GM13977 (cell line): ENCODE measurements at places on chromosomes 16 and 17.

DNA sequence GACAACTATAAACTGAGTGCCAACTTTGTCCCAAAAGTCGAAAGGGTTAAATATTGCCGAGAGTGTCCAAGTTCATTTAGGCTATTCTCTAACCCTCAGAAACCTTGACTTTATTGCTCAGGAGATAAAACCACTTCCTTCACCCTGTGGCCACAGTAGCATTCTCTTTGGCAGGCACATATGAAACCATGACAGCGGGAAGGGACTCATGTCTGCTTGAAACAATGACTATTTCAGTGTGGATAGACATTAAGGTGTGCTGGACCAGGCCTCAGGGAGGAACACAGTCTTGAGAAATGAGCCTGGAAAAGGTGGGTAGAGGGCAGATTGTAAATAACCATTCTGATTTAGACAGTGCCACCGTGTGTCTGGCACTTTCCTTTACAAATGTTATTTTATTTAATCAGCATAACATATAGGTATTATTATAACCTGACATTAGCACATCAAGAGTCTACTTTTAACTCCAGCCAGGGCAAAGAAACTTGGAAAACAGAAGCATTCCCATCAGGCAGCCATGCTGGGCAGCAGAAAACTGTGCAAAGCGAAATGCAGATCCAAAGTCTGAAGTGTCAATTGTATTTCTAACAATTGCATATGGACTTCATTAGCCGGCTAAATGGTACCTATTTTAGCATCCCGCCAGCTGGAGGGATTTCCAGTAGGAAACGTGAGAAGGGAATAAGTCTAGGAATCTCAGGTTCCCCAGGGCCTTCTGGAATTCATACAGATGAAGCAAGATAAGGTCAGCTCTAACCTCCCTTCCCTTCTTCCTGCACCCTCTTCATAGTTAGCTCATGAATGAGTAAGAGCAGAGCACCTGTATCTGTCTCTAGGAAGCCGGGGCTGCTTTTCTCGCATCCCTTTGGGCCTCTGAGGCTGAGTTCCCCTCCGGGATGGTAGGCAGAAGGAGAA lies 212.8 kb upstream of the ELAC2 start:
- no peak for DNase-seq

DNA sequence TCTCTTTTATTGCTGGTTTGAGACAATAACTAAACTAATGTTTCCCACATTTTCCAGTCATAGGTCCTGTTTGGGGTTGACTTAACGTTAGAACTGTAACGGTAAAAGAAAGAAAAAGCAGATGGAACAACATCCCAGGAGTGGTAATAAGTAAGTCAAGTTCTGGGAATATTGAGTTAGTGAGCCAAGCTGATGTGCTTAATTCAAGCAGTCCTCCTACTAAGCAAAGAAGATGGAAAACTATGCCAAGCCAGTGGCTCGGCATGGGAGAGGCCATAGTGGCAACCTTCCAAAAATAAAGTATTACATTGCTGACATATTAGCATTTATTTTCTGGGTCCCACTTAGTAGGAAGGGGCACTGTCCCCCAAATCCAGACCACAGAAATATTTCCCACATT lies 161.7 kb upstream of the CDH5 start:
- no peak for DNase-seq

- no peak for DNase-seq
These were observed 354.8 kb downstream of the SEC14L1 start for GRCh38 chr17:77495575-77495974.

DNA sequence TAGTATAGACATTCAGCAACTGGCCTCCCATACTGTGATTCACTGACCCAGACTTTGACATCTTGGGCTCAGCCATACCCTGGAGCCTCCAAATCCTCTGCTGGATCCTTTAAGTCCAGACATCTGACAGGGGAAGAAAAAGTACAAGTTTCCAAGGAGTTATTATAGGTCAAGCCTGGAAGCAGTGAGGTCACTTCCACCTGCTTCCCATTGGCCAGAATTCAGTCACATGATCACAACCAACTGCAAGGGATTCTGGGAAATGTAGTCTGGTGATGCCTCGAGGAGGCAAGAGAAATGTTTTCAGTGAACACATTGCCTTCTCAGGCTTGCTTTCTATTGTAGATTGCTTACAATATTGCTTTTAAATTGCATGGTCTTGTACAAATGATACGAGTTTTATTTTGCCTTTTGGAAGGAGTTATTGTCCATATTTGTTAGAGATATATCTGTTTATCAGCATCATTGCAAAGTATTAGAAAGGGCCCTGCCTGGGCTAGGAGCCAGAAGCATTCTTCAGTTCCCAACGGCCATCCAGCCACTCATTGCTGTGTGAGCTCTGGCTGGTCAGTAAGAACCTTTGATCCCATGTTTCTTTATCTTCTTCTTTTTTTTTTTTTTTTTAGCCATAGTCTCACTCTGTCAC lies 696.9 kb downstream of the WWOX start:
- no peak for DNase-seq

- DNase-seq = no peak
These were observed 37.8 kb upstream of the ADGRG1 start for GRCh38 chr16:57590654-57591085.

GRCh38 chr16:23514381-23515152 lies 4.3 kb upstream of the GGA2 start:
- no peak for DNase-seq

GRCh38 chr17:8793649-8794048 lies 5.5 kb downstream of the MFSD6L start:
- no peak for DNase-seq

GRCh38 chr16:82835487-82836155 lies 208.9 kb downstream of the CDH13 start:
- DNase-seq = no peak

DNA sequence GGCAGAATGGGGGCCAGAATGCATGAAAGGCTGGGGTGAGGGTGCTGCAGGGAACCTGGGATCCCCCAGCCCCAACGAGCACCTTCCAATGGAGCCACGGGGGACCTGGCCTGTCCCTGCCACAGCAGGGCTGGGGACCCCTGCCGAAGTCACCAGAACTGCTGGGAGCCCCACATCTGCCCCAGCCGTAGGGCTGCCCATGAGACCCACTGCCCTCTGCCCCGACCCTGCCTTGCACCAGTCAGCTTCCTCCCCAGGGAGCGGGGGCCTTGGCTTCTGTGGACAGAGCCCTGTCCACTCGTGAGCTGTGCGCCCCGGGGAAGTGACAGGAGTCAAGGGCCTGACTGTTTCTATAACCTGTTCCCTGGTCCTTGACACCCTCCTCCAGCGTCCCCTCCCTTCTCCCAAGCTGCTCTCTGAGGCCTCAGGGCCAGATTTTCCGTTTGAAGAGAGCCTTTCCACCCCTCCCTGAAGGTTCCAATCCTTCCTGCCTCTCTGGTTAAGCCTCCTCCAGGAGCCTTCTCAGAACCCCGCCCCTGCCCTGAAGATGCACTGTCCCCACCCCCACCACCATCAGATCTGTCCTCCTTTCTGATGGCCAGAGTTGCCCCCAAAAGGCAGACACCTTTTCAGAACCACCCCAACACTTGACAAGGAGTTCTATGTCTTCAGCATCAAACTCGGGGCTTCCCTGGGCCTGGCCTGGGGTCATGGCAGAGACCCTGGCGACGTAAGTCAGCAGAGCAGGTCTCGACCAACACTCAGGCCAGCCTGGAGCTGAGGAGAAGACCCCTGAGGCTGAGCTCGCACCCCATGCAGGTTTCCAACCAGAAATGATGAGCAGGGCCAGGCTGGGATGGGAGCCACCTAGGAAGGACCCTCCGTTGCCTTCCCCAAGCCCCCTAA lies 10.7 kb upstream of the PRR29 start:
- DNase-seq = no peak

- DNase-seq = no peak
These were observed 17.7 kb downstream of the CARD14 start for GRCh38 chr17:80187515-80187941.

GRCh38 chr17:17503566-17504130 lies 7.5 kb upstream of the RASD1 start:
- DNase-seq = no peak

GRCh38 chr17:18970582-18971480 lies 18.9 kb downstream of the SLC5A10 start:
- DNase-seq = no peak

DNA sequence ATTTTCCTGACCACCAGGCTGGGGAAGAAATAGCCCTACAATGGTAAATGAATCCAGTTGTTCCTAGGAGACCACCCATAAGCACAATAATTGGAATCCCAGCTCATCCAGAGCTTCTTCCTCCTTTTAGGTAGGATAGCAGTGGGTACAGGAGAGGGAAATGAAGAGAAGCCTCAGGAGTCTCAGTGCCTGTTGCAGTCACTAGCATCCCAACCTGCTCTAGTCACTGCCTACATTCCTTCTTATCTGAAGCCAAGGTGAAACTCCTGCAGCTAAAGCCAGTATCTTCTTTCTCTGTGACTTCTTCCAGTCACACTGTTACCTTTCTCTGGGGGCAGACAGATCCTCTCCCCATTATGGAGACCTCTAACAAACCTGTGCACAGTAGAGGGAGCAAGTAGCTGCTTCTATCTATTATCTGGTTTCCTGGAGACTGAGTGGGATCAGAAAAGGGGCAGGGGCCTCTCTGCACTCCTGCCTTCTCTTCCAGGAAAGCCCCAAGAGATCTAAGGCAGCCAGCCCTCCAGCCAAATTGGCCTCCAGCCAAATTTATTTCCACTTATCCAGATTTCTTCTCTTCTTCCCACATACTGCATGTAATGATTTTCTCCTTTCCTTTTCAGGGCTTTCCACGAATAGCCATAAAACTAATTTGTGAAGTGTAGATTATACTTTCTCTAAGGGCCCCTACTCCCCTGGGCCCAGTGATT lies 85.5 kb downstream of the SSH2 start:
- DNase-seq = no peak

DNA sequence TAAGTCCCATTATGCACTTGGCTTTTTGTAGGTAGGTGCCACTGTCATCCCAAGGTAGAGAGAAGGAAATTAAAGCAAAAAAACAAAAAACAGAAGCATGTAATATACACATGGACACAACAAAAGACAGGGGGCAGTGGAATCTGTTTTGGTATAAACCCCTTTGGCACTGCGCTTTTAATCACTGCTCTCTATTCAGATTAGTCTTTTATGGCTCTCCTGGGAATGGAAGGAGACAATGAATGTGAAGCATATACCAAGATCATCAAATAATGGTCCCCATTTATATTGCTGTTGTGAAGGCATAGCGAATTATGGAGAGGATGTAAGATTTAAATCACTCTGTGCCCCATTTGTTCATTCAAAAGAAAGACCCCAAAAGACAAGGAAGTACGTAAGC lies 17.4 kb downstream of the CDH11 start:
- DNase-seq = no peak

GRCh38 chr17:19442731-19443130 lies 31.7 kb downstream of the RNF112 start:
- no peak for DNase-seq

- no peak for DNase-seq
These were observed 13.8 kb upstream of the MTSS2 start for GRCh38 chr16:70699696-70700095.

DNA sequence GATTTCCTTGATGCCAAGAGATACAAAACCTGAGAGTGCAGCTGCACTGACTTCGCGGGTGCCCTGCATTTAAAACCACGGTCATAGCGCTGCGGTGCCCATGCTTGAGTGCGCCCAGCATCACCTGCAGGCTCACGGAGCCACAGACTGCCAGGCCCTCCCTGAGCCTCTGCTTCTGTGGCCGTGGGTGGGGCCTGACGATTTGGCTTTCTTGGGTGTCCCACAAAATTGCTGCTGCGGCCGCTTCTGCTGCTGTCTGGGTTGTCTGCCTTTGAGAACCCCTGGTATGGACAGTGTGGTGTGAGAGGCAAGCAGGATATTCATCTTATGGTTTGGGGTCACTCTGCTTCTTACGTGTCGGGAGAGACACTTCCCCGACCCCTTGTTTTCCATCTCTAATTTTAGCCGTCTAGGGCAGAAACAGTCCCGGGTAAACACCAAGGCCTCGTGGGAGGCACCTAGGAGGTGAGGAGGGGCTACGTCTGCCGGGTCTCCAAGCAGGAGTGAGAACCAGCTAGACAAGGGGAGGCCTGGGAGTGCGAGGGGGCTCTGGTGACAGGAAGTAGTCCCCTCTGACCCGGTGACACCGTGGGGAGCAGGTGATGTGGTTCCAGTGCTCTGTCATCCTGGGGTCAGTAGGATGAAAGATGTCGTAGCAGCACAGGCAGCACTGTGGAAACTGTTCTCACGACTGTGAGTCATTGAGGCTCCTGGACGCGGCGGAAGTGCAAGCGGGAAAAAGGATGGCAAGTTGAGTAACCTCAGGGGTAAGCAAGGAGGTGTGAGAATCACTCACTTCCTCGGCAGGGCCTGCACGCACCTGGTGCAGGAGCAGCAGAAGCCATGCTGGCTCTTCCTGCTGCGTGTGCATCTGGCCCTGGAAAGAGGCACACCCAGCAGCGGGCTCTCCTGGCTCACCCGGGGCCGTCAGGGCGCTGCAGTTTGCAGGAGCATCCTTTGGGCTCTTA lies 176.3 kb downstream of the RPTOR start:
- no peak for DNase-seq

DNA sequence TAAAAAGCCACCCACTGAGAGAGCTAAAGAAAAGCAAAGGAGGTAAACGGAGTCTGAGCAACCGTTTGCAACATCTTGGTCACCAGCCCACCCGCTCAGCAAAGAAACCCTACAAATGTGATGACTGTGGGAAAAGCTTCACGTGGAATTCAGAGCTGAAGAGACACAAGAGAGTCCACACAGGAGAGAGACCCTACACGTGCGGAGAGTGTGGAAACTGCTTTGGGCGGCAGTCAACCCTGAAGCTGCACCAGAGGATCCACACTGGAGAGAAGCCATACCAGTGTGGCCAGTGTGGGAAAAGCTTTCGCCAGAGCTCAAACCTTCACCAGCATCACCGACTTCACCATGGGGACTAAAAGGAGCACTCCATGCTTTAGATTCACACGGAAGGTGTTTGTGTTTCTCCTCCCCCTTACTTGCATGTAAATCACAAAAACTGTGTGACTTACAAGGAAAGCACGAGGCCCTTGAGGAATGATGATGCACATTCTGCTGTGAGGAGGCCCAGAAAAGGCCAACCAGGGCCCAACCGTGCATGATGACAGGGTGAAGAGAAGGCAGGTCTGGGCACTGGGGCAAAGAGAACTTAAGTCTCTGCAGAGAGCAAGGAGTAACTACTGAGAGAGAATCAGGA lies 7.7 kb downstream of the ZNF174 start:
- no peak for DNase-seq

DNA sequence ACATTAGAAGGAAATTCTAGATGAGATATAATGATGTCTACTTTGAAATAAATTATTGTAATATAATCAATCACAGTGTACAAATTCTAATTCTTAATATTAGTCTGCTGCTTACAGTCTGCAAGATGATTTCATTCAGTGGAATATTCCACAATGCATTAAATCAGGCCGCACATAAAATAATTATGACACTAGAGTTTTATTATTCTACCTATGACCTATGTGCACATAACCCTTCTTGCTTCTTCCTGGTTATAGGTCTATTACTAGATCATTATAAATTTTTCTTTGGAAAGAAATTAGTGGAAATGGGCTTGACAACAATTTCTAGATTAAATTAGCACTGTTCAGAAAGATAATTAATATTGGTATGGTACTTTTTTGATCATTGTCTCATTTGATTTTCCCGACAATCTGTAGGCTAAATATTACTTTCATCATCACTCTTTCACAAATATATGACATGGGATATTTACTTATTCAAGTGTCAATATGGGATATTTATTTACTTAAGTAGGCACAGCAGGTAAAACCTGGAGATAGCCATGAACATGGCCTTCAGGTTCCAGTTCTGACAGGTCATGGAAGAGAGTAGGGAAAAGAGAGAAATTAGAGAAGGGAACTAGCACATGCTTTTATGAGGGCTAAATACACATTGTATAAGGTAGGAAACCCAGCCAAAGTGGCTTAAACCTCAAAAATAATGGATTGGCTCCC lies 476.4 kb downstream of the TOX3 start:
- DNase-seq = no peak
